Pancreas (tissue), 10 donors: ENCODE measurements at places on chromosomes 4 and X.

GRCh38 chr4:99679204-99679603 is 21.6 kb upstream of the C4orf54 start:
- DNase-seq: peak; percentile 34

DNA sequence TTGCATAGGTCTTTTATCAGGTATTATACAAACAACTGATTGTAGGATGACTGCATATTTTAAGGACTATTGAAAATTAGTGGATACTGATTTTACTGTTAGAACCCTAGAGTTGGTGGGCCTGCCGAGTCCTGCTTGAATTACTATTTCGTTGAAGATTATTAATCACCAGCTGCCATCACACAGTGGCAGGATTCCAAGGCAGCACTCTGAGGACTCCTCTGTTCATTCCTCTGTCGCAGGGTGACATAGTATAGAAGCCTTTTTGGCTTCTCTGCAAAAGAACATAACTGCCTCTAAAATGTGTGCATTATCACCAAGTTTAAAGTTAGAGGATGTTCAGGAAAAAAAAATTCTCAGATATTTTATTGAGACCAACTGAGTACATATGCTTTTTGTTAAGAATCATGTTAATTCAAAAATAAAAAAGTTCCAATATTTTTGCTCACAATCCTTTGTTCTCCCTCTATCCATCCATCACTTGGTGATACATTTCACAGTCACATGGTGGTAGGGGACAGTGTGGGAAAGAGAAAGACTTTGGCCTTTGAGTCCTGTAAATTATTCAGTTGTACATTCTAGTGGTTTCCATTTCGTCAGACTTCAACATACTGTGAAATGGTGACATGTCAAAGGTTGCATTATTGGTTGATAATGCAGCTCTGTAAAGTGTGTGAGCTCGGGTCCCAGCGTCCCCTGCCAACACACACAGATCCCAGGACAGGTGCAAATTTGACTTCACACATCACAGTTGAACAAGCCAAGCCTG is 332.5 kb downstream of the GRID2 start:
- no peak for DNase-seq

GRCh38 chrX:48894891-48895290 is 2.7 kb downstream of the TIMM17B start:
- DNase-seq: no peak

DNA sequence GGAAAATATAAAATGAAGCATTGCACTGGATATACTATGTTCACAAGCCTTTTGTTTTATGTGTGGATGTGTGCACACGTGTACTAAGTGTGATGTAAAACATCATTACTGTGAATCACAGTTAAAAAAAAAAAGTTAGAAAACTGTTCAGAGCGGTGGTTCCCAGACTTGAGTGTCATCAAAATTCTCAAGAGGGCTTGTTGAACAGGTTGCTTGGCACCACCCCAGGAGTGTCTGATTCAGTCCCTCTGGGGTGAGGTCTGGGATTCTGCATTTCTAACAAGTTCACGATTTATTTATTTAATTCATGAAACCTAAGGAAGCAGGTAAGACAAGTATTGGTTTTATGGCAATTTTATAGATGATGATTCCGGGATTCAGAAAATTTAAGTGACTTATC is 1.8 kb downstream of the CENPU start:
- DNase-seq: no peak

GRCh38 chr4:180745019-180745418 is 1498.2 kb upstream of the TENM3 start:
- no peak for DNase-seq

GRCh38 chrX:71543316-71543715 is 10.4 kb downstream of the OGT start:
- no peak for DNase-seq

GRCh38 chrX:2707334-2707760 is 16.3 kb downstream of the CD99 start:
- DNase-seq: peak; percentile 44

DNA sequence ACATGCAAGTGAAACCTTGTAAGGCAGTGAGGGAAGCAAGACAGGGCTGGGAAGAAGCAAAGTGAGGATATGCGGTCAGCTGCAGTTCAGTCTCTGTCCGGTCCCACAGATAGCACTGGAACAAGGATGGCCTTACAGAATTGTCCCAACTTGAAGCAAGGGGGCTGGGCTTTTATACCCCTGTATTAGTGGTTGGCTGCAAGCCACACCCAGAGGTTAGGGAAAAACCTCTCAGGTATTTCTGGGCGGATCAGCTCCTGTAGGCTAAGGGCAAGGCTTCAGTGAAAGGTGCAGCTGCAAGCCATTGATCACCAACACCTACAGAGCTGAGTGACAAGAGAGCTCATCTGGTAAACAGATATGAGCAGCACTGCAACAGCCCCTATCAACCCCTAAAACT is 89.0 kb downstream of the KDR start:
- no peak for DNase-seq

GRCh38 chrX:56503941-56504673 is 59.3 kb upstream of the UBQLN2 start:
- no peak for DNase-seq

DNA sequence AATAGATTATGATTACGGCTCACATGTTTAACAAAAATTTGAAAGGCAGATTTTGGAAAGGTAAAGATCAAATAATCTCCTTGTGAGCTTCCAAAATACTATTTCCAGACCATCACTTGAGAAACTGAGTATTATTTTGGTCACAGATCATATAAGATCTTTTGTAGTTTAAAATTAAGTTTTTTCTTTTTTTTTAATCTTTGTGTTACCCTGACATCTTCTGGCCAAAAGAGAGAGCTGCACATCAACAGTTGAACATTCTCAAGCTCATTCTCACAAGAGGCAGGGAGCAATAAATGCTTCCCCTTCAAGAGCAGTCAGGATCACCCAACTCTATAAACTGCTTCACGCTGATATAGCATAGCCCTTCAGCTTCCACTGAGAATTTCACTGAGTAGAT is 15.9 kb downstream of the TMEM192 start:
- DNase-seq: no peak

DNA sequence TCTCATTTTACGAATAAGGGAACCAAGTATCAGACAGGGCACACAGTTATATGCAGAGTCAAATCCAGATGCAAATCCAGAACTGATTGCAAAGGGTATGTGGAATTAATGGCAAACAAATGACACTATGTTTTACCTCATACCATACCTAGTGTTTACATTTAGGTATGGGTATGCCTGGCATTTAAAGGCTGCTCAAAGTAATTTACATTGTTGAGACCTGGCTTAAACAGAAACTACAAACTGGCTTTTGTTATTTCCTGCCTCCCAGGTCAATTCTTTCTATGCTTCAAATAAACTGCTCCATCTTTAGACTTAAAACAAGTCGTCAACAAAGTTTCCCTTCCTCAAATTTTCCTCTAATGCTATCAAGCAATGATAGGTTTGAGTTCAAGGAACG is 33.7 kb downstream of the ANKRD17 start:
- DNase-seq: no peak

GRCh38 chrX:64230123-64230970 is at the start of gene ASB12:
Gene ASB12 (minus strand): TSS chrX:64230607. CDS start chrX:64225650, 4,957 bp downstream.
- no peak for DNase-seq

DNA sequence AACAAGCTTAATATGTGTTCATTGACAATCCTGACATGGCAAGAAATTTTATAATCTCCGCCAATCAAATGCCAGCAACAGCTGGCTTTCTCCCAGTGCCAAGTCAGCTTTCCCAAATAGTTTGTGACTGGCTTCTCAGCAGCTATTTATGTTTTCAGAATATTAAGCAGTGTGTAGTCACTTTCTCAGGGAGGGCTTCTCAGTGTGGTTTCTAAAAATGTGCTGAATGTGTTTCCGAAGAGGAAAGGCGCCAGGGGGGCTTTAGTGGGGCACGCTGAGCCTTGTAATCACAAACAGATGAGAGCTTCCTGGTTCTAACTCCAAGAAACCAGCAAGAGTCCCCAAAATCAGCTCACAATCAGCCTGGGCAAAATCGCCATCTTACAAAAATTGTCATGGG is 258.7 kb upstream of the CPEB2 start:
- DNase-seq: no peak

GRCh38 chr4:168877511-168878491 is 132.3 kb downstream of the CBR4 start:
- DNase-seq: peak; percentile 38

- peak; percentile 87 for DNase-seq
These were observed at the start of gene MID1IP1 for GRCh38 chrX:38800981-38801845. Gene MID1IP1 (plus strand): TSS chrX:38801459. CDS start chrX:38804947, 3,488 bp downstream.

DNA sequence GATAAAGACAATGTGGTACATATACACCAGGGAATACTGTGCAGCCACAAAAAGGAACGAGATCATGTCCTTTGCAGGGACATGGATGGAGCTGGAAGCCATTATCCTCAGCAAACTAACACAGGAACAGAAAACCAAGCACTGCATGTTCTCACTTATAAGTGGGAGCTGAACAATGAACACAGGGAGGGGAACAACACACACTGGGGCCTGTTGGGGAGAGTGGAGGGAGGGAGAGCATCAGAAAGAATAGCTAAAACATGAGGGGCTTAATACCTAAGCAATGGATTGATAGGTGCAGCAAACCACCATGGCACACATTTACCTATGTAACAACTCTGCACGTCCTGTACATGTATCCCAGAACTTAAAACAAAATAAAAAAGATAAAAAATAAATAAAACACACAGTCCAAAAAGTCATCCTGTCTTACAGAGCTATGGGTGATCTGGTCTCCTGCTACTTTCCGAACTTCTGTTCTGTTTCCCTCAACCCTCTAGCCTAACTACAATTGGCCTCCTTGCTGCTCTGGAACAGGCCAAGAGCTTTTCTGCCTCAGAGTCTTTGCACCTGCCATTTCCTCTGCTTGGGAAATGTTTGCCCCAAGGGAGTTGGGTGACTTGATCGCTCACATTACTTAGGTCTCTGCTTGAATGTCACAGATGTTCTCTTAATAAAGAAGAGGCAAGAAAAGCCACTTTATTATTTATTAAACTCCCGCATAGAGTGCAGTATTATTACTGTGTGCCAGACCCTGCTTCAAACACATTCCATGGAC is 1.1 kb upstream of the CD38 start:
- DNase-seq: no peak

DNA sequence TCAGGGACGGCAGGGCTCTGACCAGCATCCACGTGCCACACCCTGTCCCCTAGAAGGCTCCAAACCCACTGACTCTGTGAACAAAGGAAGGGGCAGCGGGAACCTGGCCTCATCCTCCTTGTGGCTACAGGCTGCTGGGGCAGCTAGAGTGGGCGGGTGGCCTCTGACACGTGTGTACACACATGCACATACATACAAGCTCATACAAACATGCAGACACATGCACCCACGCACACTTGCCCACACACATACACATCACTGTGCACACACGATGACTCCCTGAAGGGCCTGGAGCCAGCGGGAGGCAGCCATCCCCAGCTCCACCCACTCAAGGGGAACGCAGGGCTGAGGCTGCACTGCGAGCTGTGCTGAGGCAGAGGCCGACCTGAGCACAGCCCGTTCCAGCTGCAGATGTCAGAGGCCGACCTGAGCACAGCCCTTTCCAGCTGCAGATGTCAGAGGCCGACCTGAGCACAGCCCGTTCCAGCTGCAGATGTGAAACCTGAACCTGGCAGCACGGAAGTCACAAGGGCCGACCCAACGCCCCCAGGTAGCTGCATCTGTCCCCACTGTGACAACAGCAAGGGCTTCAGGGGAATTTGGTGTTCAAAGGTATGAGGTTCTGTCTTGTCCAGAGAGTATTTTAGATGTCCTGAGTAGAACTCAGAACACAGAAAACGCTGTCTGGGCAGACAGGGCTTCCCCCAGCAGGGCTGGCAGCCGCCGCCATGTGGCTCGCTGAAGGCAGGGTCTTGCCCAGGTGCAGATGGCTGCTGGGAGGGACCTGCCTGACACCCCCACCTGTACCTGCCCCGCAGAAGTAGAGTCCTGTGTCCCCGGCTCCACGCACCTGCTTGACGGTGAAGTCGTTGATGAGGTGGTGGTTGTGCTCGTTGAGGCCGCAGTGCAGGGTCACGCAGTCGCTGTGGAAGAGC is 33.5 kb downstream of the CTBP1 start:
- DNase-seq: no peak

- peak; percentile 23 for DNase-seq
These were observed 42.9 kb downstream of the AFF1 start for GRCh38 chr4:86977621-86978184.

DNA sequence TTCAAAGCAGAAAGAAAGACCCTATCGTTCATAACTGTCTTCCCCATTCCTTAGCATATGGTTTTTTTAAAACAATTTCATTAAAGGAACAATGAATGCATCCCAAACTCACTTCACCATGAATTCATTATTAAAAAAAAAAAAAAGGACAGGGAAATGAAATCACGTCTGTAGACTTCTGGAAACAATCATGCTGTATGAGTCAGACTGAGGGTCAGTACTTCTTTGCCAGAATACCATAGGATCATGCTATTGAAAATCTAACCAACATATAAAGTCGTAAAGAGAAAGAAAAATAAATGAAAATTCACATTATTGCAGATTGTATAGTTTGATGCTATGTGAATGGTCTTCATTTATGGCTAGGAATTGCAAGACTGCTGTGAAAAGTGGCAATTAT is 144.4 kb downstream of the PCDH18 start:
- no peak for DNase-seq

- DNase-seq: no peak
These were observed 345.9 kb downstream of the SLC7A11 start for GRCh38 chr4:137896221-137896737.

DNA sequence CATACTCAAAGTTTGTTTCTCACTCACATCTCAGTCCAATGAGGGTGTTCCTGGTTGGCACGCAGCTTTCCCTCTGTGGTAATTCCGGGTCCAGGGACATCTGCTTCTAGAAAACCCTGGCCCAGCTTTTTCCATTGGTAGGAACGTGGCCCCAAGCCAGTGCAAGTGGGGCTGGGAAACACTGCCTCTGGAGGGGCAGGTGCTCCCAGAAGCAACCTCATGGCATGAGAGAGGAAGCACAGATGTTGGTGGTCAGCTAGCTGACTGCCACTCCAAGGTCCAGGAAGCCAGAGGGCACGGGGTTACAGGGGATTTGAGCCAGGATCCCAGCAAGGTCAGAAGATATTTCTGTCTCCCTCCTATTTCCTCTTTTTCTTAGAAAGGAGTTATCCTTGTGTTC is 47.5 kb downstream of the DCTD start:
- DNase-seq: peak; percentile 11

DNA sequence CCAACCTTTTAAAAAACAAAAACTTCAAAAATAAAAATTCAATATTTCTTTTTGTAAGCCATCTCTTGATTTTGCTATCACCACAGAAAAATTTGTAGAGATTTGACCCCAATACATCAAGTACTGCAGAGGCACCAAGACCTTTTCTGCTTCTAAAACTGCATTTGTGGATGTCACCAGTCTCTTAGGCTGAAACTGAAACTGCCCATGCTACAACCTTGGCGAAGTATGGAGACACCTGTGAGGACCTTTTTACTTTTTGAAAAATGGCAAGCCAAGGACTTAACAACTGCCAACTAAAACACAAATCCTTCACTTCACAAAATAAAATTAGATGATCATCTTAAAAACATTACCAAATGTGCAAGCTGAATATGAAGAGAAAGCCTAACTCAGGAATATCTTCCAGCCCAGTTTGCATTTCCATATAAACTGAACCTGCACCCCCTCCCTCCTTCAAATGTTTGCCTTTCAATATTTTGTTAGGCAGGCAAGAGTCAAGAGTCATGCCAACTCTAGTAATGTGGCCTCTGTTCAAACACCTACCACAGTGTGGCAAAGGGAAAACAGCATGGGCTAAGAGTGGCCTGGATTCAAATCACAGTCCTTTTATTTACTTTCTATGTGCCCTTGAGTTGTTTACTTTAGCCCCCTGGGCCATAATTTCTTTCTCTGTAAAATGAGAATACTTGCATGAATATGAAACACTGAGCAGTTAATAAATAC is 389.4 kb downstream of the OPHN1 start:
- DNase-seq: no peak

- DNase-seq: no peak
These were observed 191.7 kb upstream of the RASGEF1B start for GRCh38 chr4:81663368-81663767.

- DNase-seq: no peak
These were observed 5.0 kb upstream of the SLAIN2 start for GRCh38 chr4:48336146-48336870.
